NCI-H1930 (cell line): ENCODE measurements at places on chromosomes 3 and 15.

- DNase-seq: no peak
Measured at GRCh38 chr3:99970198-99970597, 144.1 kb downstream of the FILIP1L start.

DNA sequence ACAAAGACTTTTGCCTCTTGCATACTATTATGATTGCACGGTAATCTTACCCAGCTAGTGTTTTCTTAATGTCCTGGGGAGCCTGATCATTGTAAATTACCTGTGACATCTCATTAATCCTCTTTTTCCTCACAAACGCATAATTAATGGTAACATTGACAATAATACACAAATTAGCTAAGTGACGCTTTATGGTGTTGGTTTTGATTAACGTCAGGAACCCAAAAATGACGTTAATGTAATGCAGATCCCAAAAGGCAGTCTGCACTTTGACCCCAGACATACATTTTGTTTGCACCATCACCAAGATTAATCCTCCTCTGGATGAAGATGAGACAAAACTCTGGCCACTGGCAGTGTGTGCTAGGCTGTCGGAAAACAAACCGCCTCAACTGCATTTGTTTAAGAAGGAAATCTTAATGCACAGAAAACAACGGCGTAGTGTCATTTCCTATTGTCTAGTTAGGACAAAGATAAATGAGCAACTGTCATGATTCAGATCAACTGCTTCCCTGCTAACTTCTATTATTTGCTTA is 83.9 kb upstream of the CDIN1 start:
- no peak for DNase-seq

- no peak for DNase-seq
Measured at GRCh38 chr3:195885036-195885891, 23.1 kb downstream of the TNK2 start.

GRCh38 chr3:95319921-95320494 is 1257.1 kb downstream of the NSUN3 start:
- no peak for DNase-seq

- DNase-seq: no peak
Measured at GRCh38 chr3:15306979-15307359, 25.4 kb downstream of the SH3BP5 start.

- no peak for DNase-seq
Measured at GRCh38 chr3:141246224-141246957, 14.8 kb downstream of the PXYLP1 start.

DNA sequence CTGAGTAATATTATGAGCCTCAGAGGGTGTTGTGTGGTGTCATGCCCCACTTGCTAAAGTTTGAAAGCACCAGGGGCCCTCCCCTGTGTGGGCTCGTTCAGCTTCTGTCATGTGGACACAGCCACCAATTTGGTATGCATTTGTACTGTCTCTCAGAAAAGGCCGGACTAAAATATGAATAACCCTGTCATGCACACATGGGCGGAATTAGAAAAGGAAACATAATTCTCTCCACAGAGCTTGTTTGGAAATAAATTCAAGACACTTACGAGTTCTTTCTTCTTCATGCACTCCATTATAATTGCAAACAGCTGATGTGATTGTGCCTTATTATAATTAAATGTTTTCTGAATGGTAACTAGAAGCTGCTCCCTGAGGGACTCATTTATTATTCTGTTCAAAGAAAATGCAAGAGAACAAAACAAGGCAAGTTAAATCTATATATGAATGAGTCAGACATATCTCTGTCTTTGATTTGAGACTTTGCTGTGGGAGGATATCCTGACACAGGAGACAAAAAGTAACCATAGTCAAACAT is 39.1 kb downstream of the TRPM1 start:
- DNase-seq: no peak

DNA sequence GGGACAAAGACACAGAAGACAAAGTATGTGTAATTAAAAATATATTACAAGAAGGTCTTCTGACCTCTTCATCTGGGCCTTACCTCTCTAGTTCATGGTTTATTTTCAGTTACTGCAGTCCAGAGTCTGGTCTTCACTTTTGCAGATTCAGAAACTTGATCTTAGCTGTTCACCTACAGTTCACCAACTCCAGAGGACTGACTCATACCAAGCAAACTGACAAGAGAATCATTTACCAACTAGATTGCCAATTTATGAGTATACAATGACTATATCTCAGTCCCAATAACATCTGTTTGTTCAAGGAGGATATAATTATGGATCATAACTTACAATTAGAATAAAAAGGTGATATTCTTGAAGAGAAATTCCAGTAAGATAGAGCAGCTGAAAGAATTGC is 9.0 kb downstream of the P2RY1 start:
- no peak for DNase-seq

DNA sequence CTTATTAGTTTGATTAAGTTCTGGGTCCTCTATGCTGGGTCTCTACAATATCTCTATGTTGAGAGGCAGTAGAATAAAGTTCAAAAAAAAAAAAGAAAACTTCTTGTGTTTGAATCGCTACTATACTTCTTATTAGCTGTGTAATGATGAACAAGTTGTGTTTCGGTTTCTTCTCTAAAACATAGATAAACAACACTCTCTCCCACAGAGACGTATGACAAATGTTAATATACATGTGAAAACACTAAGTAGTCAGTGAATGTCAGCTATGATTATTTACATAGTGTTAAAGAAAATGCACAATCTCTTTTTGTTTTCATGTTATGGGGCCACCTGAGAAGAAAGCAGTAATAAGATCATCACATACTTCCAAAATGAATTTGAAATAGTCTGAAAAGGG is 45.3 kb downstream of the ACAP2 start:
- no peak for DNase-seq

GRCh38 chr15:39127925-39128617 is 452.8 kb upstream of the THBS1 start:
- DNase-seq: no peak
